ENCODE measurements at places on chromosomes 13 and 19.

DNA sequence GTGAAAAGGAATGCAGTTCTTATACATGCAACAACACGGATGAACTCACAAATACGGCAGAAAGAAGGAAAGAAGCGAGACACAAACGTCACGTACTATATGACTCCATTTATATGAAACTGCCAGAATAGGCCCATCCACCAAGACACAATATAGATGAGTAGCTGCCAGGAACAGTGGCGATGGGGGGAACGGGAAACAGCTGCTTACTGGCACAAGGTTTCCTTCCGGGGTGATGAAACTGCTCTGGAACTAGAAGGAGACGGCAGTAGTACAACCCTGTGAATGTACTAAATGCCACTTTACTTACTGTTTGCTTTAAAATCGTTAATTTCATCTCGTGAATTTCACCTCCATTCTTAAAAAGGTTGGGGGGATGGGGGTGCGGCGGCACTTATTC, 28.9 kb downstream of the MLLT1 start:
- DNase-seq, result no peak

DNA sequence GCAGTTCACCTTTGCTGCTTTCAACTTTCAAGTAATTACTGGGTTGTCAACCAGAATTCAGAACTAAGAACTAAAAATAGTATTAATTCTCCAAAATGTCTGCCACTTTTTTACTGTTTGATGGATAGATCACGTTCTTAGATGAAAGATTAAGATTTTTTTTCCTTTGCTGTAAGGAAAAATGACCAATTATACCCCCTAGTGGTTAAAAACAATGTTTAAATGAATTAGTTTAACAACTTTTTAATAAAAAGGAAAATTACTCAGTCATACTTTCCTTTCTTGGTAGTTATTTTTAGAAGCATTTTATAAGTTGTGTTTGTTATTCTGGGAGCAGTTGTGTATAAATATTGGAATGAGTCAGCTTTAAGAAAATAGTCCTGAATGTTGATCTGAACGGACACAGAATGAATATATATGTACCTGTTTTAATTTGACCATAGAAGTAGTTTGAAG, 4.6 kb downstream of the TM9SF2 start:
- DNase-seq, result no peak

DNA sequence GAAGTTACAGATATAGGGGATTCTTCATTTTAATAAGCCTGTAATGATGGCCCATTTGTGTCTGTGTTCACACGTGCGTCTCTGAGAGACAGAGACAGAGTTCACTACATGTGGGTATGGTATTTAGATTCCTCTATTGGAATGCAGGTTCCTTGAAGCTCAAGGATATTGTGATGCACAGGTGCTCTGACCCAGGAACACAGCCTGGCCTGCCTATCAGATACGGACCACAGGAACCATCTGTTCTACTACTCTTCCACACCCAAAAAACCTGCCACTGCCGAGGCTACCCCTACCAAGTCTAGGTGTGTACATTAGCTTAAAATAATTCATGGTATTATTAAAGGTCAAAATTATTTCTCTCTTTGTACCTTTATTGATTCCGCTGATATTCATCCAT, 289.2 kb downstream of the ATP8A2 start:
- no peak for DNase-seq

DNA sequence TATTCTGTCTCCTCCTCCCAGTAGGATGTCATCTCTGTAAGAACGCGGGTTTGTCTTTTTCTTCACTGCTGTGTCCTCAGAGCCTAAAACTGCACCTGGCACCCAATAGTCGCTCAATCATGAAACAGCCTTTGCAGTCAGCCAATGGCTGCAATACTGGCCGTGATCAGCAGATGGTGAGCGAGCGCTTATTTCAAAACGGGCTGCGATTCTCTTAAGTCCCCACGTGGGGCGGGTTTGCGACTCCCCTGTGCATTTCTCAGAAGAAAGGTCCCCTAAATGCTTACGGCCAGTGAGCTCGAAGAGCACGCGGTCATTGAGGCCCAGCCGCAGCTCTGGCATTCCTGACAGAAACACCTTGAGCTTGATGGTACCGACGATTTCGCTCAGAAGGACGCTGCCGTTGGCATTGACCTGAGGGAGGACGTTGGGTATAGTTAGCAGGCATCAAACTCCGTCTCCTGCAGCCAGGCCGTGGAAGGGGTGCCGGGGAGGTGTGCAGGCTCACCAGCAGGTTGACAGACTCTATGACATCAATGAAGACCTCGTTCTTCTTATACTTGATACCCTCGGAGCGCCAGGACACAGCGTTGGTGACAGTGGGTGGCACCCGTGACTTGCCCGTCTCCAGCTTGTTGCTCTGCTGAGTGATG, 6.0 kb downstream of the AP1M2 start:
- DNase-seq, result peak; percentile 78

GRCh38 chr13:28320884-28321574, 173.9 kb downstream of the FLT1 start:
- DNase-seq, result no peak

GRCh38 chr13:113204378-113204734, 4.1 kb downstream of the PCID2 start:
- DNase-seq, result no peak

DNA sequence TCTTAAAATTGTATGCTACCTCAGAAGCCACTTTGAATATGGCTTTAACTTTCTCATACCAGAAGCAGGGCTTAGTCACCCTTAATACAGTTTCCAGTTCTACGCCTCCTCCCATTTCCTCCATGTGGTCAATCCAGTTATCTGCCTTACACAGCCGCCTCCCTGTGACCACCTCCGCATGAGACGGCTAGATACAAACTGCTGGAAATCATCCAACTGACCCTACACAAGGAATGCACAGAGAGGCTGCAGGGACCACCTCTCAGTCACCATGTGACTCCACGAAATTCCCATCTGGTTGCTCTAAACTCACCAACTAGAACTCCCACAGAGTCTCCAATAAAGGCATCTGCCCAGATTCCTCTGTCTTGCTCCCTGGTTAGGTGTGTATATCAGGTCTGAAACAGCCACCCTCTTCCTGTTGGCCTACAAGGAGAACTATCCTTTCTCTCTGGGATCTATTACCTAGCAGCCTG, 6.8 kb downstream of the ZNF564 start:
- no peak for DNase-seq

DNA sequence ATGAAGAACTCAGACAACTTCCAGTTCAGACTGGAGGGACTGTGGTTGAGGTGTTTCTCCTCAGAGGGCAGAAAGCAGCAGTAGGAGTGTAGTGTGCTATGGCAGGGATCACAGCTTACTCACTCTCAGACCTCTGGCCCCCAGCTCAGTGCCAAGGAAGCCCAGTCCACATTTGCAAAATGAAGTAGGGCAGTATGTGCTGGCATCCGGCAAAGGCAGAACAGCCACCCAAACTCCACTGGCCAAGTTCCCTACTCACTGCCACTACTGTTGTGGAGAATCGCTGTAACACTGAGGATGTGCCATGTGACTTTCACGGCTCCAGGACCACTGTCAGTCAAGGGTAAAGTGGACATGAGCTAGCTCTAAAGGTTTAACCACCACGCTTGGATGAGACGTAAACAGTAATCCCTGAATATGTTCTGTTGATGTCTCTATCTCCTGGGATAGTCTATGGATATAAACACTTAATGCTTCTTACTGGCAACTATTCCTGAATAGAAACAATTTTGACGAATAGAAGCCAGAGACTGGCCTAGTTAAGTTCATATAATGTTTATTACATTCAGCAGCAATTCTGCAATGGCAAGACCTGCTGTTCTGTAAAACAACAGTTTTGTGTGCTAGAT, 67.0 kb upstream of the SLC15A1 start:
- no peak for DNase-seq

- DNase-seq, result peak; percentile 54
Measured at GRCh38 chr19:4636151-4636717, 3.1 kb upstream of the TNFAIP8L1 start.

DNA sequence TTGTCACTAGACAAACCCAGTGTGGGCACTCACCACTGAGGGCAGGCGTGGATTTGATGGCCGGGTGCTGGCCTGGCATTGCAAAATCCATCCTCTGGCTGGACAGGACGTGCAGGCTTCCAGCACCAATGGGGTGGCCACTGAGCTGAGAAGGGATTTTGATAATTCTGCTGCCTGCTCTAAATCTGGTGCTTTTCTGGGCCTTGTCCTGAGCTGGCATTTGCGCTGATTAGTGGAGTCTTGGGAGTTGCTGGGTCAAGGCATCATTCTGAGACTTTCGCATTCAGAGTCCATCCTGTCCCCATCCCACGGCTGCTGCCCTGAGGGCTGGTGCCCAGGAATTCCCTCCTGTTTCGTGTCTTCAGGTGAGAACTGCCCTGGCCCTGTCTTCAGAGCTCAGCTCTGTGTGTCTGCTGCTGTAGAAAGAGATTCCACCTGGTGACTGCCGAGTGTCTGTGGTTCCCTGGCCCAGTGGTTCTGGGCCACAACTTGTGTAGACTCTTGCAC, 65.9 kb upstream of the MCF2L start:
- no peak for DNase-seq
